CD4-positive, alpha-beta memory T cell (primary cell): ENCODE measurements at places on chromosomes 1 and 21. TPM values are rescaled to one million over a fixed set of nuclear protein-coding genes. Genes with fewer than 3 reads are reported as not detected.

- peaks cover 70% of the 10 kb centered on the region for H3K4me1 ChIP-seq
- no peaks in the 10 kb centered on the region for H3K27me3 ChIP-seq
- no peak overlapping the region for H3K4me3 ChIP-seq
- no peak overlapping the region for H3K27ac ChIP-seq
- no peaks in the 10 kb centered on the region for H3K36me3 ChIP-seq
Observed at GRCh38 chr1:206739411-206740076, 31.0 kb upstream of the IL19 start.

DNA sequence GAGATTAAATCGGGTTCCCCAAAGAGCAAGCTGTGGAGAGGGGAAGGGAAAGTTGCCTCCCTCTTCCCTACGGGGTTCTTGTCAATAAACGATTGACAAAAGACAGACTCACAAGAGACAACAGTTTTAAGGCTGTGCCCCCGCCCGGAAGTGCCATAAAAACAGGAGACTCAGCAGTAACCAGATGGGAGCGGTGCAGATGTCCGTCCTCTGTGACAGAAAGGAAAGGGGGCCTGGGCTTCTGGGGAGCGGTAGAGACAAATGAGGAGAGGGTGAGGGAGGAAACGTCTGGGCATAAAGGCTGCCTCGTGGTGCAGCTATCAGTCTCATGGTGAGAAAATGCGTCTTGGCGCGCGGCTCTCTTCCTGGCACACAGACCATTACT is 5.9 kb downstream of the TP73 start:
- H3K27ac ChIP-seq = no peak overlapping the region
- H3K4me1 ChIP-seq = no peaks in the 10 kb centered on the region
- no peaks in the 10 kb centered on the region for H3K36me3 ChIP-seq
- no peak overlapping the region for H3K4me3 ChIP-seq
- H3K27me3 ChIP-seq = peaks cover 3% of the 10 kb centered on the region

GRCh38 chr1:47893412-47893811 is 103.8 kb downstream of the TRABD2B start:
- no peaks in the 10 kb centered on the region for H3K27me3 ChIP-seq
- DNase-seq = no peak
- H3K4me1 ChIP-seq = no peaks in the 10 kb centered on the region
- H3K27ac ChIP-seq = no peak overlapping the region
- H3K36me3 ChIP-seq = no peaks in the 10 kb centered on the region
- H3K4me3 ChIP-seq = no peak overlapping the region

GRCh38 chr1:153527023-153527682 is 8.6 kb downstream of the S100A6 start:
- no peak for DNase-seq
- H3K4me1 ChIP-seq = peaks cover 17% of the 10 kb centered on the region
- no peak overlapping the region for H3K27ac ChIP-seq
- no peak overlapping the region for H3K4me3 ChIP-seq
- no peaks in the 10 kb centered on the region for H3K36me3 ChIP-seq
- H3K27me3 ChIP-seq = no peaks in the 10 kb centered on the region

GRCh38 chr1:205182930-205183329 is 28.6 kb downstream of the DSTYK start:
- peaks cover 16% of the 10 kb centered on the region for H3K4me1 ChIP-seq
- no peak overlapping the region for H3K27ac ChIP-seq
- peaks cover 10% of the 10 kb centered on the region for H3K36me3 ChIP-seq

DNA sequence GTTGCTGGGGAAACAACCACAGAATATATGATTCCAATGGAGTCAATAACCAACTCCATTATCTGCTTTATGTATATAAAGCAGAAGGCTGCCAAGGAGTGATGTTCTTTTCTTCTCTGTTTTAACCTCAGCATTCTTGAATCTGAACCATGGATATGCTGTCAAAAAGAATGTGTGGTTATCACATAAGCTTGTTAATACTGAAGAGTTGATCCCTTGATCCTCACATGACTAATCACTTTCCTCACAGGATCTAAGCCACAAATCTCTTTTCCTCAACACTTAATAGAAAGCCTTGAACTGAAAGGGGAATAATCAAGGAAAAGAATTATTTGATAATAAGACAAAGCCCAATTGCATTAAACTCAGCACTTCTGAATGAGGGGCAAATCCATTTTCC is 271.3 kb upstream of the KIAA0040 start:
- H3K4me3 ChIP-seq = no peak overlapping the region
- H3K36me3 ChIP-seq = no peaks in the 10 kb centered on the region
- no peak for DNase-seq
- no peak overlapping the region for H3K27ac ChIP-seq
- no peaks in the 10 kb centered on the region for H3K4me1 ChIP-seq
- H3K27me3 ChIP-seq = no peaks in the 10 kb centered on the region

DNA sequence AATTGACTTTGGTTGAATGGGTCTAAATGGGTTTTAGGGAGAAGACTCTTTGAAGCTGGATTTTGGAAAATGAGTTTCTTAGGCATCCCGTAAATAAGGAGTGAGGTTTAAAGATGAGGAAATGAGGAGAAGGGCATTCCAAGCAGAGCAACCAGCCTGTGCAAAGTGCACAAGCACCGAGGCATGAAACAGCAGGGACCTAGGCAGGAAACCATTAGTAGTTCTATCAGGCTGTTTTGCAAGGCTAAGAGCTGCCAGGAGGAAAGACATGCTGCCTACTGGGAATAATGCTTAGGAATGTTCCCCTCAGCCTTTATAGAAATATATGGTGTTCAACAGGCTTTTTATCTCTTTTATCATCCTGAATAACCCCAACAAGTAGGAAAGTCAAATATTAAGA is 153.1 kb upstream of the FGGY start:
- no peak overlapping the region for H3K27ac ChIP-seq
- peaks cover 9% of the 10 kb centered on the region for H3K4me1 ChIP-seq
- no peak for DNase-seq

DNA sequence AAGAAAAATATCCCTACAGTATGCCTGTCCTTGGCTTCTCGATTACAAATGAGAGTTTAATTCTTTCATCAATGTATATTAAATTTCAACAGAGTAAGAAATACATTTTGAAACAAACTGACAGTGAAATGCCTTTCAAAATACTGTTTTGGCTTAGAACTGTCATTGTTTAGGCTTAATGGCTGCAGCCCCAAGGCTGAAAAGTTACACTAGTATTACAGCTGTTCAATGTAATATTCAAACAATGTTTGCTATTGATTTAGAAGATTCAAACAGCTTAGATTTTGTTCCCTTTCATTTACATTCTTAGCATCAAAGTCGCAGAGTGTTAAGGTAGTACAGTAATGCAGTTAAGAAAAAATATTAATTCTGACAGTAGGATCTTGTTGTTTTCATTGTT is 882.9 kb upstream of the ADGRL2 start:
- H3K36me3 ChIP-seq = no peaks in the 10 kb centered on the region
- no peak for DNase-seq
- no peak overlapping the region for H3K27ac ChIP-seq
- no peaks in the 10 kb centered on the region for H3K4me1 ChIP-seq

- no peaks in the 10 kb centered on the region for H3K4me1 ChIP-seq
- no peak overlapping the region for H3K27ac ChIP-seq
- H3K36me3 ChIP-seq = no peaks in the 10 kb centered on the region
- no peak for DNase-seq
- peaks cover 4% of the 10 kb centered on the region for H3K27me3 ChIP-seq
Observed at GRCh38 chr1:203084588-203085527, 954 bp downstream of the MYOG start.

GRCh38 chr1:32299327-32299726 is 7.4 kb downstream of the HDAC1 start:
- no peak for DNase-seq
- H3K4me3 ChIP-seq = no peak overlapping the region

- no peak overlapping the region for H3K4me3 ChIP-seq
- no peak overlapping the region for H3K27ac ChIP-seq
- H3K4me1 ChIP-seq = no peaks in the 10 kb centered on the region
- no peak for DNase-seq
- no peaks in the 10 kb centered on the region for H3K36me3 ChIP-seq
- H3K27me3 ChIP-seq = no peaks in the 10 kb centered on the region
Observed at GRCh38 chr1:171699531-171699930, 42.3 kb downstream of the VAMP4 start.

The TMEM52 gene
- total RNA-seq = 0.55 TPM

The MPZ gene
- total RNA-seq = 11.1 TPM

The PTPN7 gene
- 68.4 TPM for total RNA-seq

The PRR9 gene
- not detected for total RNA-seq

The RAVER2 gene
- 2.1 TPM for total RNA-seq
